ENCODE measurements at places on chromosomes 2 and 18. TPM values are rescaled to one million over a fixed set of nuclear protein-coding genes. Genes with fewer than 3 reads are reported as not detected.

Gene UGT1A3
- not detected for total RNA-seq

Gene TMEM247
- not detected for total RNA-seq

Gene POTEI
- total RNA-seq, result not detected

Gene ZEB2
- 0.26 TPM for total RNA-seq

Gene ASB18
- 0.38 TPM for total RNA-seq

Gene OTOF
- not detected for total RNA-seq

Gene KCNG2
- not detected for total RNA-seq

Gene CNDP2
- 59.5 TPM for total RNA-seq

Gene LRRTM1
- total RNA-seq, result not detected

Gene TMEM198
- under 0.01 TPM for total RNA-seq

Gene IL36B
- total RNA-seq, result not detected

Gene WDR75
- 42.5 TPM for total RNA-seq

Gene ERICH2
- 4.7 TPM for total RNA-seq

Gene RGPD4
- total RNA-seq, result not detected

Gene NDC80
- total RNA-seq, result 0.26 TPM

Gene DLX2
- not detected for total RNA-seq

Gene PPM1B
- 44.4 TPM for total RNA-seq

Gene CYP1B1
- total RNA-seq, result 36.7 TPM

Gene CCDC85A
- total RNA-seq, result 0.13 TPM

Gene ACTG2
- not detected for total RNA-seq

Gene MPV17
- 43.3 TPM for total RNA-seq

Gene KCNJ13
- not detected for total RNA-seq

Gene CCDC142
- 12.1 TPM for total RNA-seq

Gene CHPF
- total RNA-seq, result 52.7 TPM

Gene SPDYA
- total RNA-seq, result 1.4 TPM

Gene PID1
- 9.5 TPM for total RNA-seq

Gene TBR1
- total RNA-seq, result under 0.01 TPM

Gene LAPTM4A
- 60.0 TPM for total RNA-seq

Gene MEIS1
- 27.7 TPM for total RNA-seq

Gene CCDC141
- total RNA-seq, result not detected

Gene GCG
- not detected for total RNA-seq

Gene KLHL29
- 5.0 TPM for total RNA-seq

Gene MBP
- total RNA-seq, result 21.3 TPM

Gene POTEJ
- not detected for total RNA-seq

Gene ASXL3
- total RNA-seq, result under 0.01 TPM

Gene TEX44
- not detected for total RNA-seq

Gene LANCL1
- 19.5 TPM for total RNA-seq

Gene FABP1
- not detected for total RNA-seq

Gene ARHGEF33
- 0.38 TPM for total RNA-seq

Gene SERPINB3
- 22.4 TPM for total RNA-seq

Gene SATB2
- total RNA-seq, result 1.6 TPM

Gene ATL2
- 139 TPM for total RNA-seq

Gene PLB1
- 1.6 TPM for total RNA-seq

Gene METTL8
- 33.7 TPM for total RNA-seq

Gene ARHGEF4
- total RNA-seq, result 107 TPM

Gene CRYGC
- not detected for total RNA-seq

Gene C2orf72
- under 0.01 TPM for total RNA-seq

Gene PSME4
- total RNA-seq, result 39.8 TPM

Gene COL4A4
- total RNA-seq, result 0.13 TPM

Gene FSHR
- not detected for total RNA-seq

Gene BBS5
- total RNA-seq, result 1.3 TPM

Gene DYNAP
- total RNA-seq, result not detected

Gene NT5DC4
- total RNA-seq, result not detected

Gene IL1R1
- 1.6 TPM for total RNA-seq

Gene TMEFF2
- total RNA-seq, result not detected

Gene CD28
- total RNA-seq, result not detected

Gene SLC14A1
- not detected for total RNA-seq

Gene OSR1
- 1.7 TPM for total RNA-seq

Gene FNDC4
- 8.1 TPM for total RNA-seq

All from bronchial epithelial cell (primary cell).